ENCODE measurements at places on chromosomes 6 and 20.

DNA sequence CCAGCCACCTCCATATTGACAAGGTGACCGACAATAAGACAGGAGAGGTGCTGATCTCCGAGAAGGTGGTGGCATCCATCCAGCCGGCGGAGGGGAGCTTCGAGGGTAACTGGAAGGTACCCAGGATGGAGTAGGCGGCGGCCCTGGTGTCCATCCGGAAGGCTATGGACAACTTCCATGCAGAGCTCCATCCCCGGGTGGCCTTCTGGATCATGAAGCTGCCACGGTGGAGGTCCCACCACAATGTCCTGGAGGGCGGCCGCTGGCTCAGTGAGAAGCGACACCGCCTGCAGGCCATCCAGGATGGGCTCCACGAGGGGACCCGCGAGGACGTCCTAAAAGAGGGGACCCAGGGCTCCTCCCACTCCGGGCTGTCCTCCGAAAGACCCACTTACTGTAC is 17.0 kb downstream of the DEFB115 start:
- DNase-seq: no peak

- DNase-seq: no peak
Measured at GRCh38 chr20:5214826-5215225, 88.0 kb downstream of the CDS2 start.

GRCh38 chr6:106066989-106067388 is 19.1 kb upstream of the PRDM1 start:
- DNase-seq: no peak

DNA sequence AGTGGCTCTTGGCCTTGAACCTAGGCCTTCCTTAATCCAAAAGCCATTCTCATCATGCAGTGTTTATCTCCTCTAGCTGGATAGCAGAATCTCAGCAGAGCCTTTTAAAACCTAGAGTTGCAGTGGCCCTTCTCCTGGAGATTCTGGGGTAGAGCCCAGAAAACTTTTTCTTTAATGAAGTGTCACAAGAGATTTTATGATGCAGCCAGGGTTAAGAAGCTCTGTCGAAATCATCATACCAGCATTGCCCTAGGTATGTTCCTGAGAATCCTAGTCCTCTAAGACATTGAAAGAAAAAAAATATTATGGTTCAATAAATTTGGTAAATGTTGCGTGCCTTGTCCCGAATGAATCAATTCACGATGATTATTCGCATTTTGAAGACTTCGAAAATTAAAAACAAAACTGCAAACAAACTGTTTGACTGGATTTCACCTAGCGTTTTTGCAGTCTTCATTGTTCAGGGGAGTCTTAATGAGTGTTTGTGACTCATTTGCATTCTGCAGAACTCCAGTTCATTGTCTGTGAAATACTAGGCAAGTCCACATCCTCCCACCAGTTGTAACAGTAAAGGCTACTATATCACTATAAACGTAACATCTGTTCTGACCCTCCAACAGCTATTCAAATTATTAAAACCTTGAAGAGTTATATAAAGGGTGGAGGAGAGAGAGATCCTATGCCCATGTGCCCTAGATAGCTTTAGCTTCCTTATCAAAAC is 198.6 kb downstream of the UST start:
- DNase-seq: no peak

DNA sequence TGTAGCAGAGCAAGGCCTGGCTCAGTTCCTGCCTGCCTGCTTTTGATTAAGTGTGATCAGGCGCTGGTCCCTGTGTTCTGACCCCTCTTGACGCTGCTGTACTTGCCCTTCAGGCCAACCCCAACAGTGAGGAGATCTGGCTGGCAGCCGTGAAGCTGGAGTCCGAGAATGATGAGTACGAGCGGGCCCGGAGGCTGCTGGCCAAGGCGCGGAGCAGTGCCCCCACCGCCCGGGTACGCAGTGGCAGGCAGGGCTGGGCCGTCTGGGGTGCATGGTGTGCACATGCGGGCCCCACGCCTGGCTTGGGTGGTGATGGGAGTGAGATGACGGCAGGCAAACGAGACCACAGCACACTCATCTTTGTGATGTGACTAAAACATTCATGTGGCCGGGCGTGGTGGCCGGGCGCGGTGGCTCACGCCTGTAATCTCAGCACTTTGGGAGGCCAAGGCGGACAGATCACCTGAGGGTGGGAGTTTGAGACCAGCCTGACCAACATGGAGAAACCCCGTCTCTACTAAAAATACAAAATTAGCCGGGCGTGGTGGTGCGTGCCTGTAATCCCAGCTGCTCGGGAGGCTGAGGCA is 10.1 kb upstream of the C20orf204 start:
- DNase-seq: no peak

DNA sequence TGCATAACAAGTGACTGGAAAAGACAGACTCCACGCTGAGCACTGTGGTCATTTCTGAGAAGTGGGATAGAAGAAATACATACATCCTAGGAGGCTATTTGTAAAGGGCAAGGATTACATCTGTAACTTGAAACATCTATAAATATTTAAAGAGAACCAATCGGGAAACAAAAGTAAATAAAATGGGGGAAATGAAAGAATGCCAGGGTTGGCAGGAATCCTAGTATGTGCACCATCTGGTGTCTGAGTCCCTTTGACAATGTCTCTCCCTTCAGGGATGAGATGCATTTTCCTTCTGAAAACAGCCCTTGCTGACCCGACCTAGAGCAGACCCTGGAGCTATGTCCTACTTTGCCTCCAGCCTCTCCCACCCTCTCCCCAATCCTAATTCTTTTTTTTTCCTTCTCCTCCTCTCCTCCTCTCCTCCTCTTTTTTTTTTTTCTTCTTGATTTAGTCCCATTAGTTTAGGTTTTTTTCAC is 53.2 kb downstream of the VSTM2L start:
- DNase-seq: no peak

DNA sequence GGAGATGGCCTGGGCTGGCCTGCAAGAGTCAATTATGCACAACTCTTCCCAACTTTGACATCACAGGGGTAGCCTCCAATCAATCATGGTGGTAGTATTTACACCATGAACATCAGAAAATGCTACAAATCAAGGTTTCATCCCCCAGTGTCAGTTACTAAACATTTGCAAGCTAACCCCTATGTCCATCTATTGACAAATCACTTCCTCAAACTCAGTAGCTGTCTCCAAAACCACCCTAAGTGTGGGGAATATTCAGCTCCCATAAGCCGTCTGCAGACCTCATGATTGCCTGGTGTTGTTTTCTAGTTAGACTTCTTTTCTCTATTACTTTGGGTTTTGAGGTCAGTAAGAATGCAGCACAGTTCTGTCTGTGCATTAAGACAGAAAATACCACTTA is 200.8 kb upstream of the RIN2 start:
- DNase-seq: no peak

- DNase-seq: no peak
Measured at GRCh38 chr6:148577687-148578488, 168.9 kb upstream of the UST start.

- DNase-seq: no peak
Measured at GRCh38 chr6:6842291-6842690, 253.8 kb downstream of the LY86 start.

GRCh38 chr20:4697189-4697830 is 24.4 kb upstream of the PRND start:
- no peak for DNase-seq

DNA sequence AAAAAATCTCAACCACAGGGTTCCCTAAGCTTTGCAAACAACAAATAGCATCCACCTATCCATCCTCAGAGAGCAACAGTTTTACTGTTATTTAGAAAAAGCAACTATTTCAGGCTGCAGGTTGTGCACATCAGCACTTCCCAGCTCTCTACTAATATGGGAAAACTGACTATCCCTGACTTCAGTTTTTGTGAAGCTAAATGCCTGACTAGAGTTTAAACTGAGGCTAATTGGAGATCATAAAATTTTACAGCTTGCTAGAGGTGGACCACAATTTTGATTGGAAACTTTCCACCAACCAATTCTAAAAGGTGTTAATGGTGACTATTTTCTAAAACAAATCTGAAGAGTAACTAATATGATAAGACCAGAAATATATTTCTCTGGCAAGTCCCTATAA is 36.9 kb downstream of the HLA-DMB start:
- DNase-seq: no peak

DNA sequence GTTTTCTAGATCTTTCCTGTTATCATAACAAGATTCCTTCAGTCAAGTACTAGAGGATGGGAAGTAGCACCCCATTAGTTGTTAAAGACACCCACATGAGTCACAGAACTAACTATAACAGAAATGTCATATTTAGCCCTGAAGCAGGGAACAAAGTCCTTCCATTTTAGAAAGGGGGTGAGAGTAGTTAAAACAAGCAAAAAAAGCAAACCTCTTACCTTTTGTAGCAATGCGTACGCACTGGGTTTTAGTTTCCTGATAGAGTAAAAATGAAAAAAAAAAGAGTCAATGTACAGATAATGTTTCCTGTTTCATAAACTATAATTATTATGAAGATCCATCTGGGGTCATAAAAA is 163.7 kb upstream of the THEMIS start:
- no peak for DNase-seq

GRCh38 chr20:23631981-23632710 is 5.6 kb downstream of the CST3 start:
- DNase-seq: no peak

- DNase-seq: no peak
Measured at GRCh38 chr6:165146456-165146855, 162.9 kb downstream of the C6orf118 start.

GRCh38 chr6:44151348-44152108 is 7.1 kb upstream of the CAPN11 start:
- peak; percentile 22 for DNase-seq

- DNase-seq: no peak
Measured at GRCh38 chr20:1891263-1892118, 3.7 kb upstream of the SIRPA start.

GRCh38 chr20:64040231-64041039 is 4.5 kb downstream of the C20orf204 start:
- no peak for DNase-seq

DNA sequence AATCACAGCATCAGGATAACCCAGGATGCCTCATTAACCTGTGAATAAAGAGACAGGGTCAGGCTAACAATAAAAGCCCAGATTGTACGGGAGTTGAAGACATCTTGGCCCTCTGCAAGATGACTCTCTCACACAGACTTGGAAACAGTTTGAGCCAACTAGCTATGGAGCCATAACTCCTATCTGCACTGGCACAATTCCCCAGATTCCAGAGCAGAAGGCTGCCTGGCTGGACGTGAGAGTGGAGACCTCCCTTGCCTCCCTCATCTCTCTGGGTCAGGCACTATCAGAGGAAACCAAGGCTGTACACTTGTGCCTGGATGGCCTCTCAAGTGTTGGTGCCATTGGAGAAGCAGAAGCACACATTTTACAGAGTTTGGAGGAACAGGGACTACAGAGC is 312.6 kb downstream of the THBS2 start:
- DNase-seq: no peak

- DNase-seq: no peak
Measured at GRCh38 chr6:68729377-68729903, 94.4 kb downstream of the ADGRB3 start.

DNA sequence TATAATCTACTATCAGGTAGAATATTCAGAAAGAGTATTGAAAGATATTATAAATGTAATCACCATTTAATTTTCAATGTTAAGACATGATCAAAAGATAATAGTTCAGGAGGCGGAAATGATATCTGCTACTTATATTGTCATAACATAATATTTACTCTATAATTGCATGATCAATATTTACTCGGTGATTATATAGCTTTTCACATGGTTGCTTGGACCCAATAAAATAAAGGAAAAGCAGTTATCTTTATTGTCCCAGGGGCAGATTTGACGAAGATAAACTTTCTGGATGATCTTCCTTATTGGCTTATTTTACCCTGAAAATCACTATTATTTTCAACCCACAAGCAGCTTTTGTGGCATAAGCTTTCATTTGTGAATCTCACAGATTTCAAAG is 350.4 kb downstream of the HACE1 start:
- DNase-seq: no peak

GRCh38 chr6:69179681-69180080 is 544.6 kb downstream of the ADGRB3 start:
- DNase-seq: no peak

- DNase-seq: no peak
Measured at GRCh38 chr6:110392727-110393126, 22.6 kb downstream of the DDO start.

- DNase-seq: no peak
Measured at GRCh38 chr6:138593124-138593877, 94.0 kb upstream of the NHSL1 start.

DNA sequence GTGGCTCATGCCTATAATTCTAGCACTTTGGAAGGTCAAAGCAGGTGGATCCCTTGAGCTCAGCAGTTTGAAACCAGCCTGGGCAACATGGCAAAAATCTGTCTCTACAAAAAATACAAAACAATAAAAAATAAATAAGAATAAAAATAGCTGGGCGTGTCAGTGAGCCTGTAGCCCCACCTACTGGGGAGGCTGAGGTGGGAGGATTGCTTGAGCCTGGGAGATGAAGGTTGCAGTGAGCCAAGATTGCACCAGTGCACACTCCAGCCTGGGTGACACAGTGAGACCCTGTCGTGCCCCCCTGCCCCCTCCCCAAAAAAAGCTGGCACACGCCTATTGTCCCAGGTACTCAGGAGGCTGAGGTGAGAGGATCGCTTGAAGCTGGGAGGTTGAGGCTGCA is 35.1 kb upstream of the SRPK1 start:
- no peak for DNase-seq

- no peak for DNase-seq
Measured at GRCh38 chr20:8534368-8535160, 402.5 kb downstream of the PLCB1 start.

GRCh38 chr6:97456070-97456469 is 173.1 kb upstream of the MMS22L start:
- DNase-seq: no peak

- DNase-seq: no peak
Measured at GRCh38 chr6:4809999-4810918, 34.1 kb downstream of the CDYL start.

GRCh38 chr20:53003420-53004154 is 31.4 kb downstream of the TSHZ2 start:
- DNase-seq: no peak

DNA sequence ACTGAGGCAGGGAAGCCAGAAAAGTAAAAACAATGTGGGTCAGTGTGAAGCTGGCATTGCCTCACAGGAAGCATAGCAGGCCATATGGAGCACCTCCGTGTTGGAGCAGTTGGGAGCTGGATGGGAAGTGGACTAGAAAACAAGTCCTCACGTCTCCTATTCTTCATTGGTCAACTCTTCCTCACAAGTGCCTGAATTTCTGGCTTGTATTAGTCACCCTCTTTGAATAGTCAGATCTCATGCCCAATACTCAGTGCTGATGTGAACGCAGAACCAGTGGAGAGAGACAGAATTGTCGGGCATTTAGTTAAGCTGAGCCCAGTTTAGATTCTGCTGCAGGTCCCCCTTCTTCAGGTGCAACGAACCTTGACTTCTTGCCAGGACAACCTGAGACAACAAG is 22.3 kb upstream of the RSPO3 start:
- DNase-seq: no peak

- DNase-seq: no peak
Measured at GRCh38 chr6:47242483-47243386, 67.0 kb downstream of the TNFRSF21 start.

- no peak for DNase-seq
Measured at GRCh38 chr20:19317237-19318069, 105.0 kb downstream of the SLC24A3 start.
